Amniotic stem cell (primary cell): ENCODE measurements at places on chromosomes 16 and 17.

GRCh38 chr17:9381068-9381467 is 194.6 kb downstream of the STX8 start:
- no peak for DNase-seq

DNA sequence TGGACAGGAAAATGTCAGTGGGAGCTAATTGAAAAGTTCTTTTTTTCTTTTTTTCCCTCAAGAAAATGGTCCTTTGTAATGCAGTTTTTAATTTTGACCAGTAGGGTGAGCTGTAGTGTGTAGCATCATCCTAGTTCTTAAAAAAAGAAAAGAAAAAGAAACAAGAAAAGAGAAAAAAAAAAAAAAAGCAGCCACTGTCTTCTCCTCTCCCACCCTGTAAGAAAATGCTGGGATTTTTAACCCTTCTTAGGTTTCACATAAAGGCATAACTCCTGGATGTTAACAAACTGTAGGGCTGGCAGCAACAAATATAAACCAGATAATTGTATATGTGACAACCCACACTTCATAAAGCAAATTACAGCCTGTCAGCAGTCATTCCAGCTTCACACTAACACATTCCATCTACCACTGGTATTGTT is 78.1 kb downstream of the SKAP1 start:
- DNase-seq = no peak

GRCh38 chr16:25018972-25019617 is 3.9 kb upstream of the ARHGAP17 start:
- DNase-seq = no peak

DNA sequence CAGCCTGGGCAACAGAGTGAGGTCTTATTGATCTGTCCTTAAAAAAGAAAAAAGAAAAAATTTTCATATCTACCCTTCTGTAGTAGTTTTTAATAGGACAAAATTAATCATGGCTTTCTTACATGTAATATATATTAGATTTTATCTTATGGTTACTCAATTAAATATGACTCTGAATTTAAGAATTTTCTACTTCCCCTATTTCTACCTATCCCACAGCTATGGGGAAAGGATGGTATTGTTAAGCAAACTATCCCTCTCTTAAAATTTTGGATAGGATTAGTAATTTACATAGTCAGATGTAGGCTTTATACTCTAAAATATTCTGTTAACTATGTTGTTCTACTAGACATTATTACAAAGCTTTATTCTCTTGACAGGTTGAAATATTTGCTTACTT is 62.5 kb downstream of the NQO1 start:
- DNase-seq = no peak

GRCh38 chr17:44220213-44221083 is 973 bp upstream of the UBTF start:
- no peak for DNase-seq

DNA sequence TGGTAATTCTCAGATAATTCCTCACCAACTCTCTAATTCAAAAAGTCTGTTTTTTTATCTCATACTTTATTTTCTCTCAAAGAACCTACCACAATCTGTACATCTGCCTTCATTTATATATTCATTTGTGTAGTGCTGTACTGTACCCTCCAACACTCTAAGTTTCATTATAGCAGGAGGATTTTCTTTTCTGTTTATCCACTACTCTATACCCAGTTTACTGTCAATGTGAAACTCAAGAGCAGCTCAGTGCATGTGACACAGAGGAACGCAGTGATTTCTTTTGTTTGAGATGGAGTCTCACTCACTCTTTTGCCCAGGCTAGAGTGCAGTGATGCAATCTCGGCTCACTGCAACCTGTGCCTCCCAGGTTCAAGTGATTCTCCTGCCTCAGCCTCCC is 117.8 kb downstream of the ADAMTS18 start:
- DNase-seq = no peak

DNA sequence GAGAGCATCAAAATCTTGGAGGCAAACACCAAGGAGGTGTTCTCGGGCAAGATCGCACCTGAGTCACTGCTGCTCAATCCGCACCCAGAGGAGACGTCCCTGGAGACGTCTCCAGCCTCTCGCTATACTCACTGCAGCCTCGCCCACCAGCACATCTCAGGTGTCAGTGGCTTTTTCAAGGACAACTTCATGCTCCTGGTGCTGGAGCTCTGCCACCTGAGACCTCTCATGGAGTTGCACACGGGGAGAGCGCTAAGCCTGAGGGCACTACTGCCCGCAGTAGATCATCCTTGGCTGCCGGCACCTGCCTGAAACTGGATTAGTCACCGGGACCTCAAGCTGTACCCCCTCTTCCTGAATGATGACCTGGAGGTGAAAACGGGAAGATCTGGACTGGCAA is 2.6 kb upstream of the MBTPS1 start:
- DNase-seq = no peak

DNA sequence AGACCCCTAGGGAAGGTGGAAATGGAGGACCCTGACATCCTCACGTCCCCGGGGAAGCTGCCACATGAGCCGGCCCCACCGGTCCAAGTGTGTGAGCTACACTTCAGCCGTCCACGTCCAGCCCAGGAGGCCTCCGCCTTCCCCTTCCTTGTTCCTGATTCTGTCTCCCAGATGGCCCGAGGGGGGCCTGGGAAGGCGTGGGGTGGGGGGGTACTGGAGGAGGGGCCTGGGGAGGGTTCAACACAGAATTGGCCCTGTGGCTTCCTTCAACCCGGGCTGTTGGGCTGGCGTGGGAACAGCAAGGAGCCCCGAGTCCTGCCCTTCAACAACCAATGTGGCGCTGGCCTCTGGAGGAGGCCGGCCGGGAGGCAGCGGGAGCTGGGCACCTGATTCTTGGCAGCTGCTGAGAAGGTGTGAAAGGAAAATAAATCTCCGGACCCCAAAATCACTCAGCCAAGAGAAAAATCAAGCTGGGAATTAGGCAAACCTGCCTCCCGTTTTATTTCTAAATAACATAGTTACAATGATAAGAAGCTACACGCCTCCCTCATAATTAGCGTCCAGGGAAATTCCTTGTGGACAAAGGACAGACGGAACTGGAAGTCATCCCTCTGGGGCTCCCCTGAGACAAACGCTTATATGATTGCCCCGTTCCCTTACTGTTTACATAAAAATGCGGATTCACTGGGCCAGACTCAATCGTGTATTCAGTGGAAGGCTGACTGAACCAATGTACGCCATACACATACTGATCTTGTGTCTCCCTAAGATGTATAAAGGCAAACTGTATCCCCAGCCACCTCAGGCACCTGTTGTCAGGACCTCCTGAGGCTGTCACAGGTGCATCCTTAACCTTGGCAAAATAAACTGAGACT is 1.8 kb upstream of the APRT start:
- DNase-seq = no peak

- DNase-seq = peak; percentile 26
Measured at GRCh38 chr16:19559242-19559910, 3.9 kb downstream of the VPS35L start.

GRCh38 chr16:87252269-87252970 is 64.8 kb downstream of the C16orf95 start:
- no peak for DNase-seq

GRCh38 chr16:66171578-66171977 is 194.9 kb upstream of the CDH5 start:
- no peak for DNase-seq

- DNase-seq = no peak
Measured at GRCh38 chr16:25151996-25152395, 40.5 kb downstream of the LCMT1 start.

- DNase-seq = no peak
Measured at GRCh38 chr17:13806092-13806491, 204.4 kb upstream of the HS3ST3A1 start.

- DNase-seq = no peak
Measured at GRCh38 chr16:55555436-55555835, 11.0 kb upstream of the CAPNS2 start.

DNA sequence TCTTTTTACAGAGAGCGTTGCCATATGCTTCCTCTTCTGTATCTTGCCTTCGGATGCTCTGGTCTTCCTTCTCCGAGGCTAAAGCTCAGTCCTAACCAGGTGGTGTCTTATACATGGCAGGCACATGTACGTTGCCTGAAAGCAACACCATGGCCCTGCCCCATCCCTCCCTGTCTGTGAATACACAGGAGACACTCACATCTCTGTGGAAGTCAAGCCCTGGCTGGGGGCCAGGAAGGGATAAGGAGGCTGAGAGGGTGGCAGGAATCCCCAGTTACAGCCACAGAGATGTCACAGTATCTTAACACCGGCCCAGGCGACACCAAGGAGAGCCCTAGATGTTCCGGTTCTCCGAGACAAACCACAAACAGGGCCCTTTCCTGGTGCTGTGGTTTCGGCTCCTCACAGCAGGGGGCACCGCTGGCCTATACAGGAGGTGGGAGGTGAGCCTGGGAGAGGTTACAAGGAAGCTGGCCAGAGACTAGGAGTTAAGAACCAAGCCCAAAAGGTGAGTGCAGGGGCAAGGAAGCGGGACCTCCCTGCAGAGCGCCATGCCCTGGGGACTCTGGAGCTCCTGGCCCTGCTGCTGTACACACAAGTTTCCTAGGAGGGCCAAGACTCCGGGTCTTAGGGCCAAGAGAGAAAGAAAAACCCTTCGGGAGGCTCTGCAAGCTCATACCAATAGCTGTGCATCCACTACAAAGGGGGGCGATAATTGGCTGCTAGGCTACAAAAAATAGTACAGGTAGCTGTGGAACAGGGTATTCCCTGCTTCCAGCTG is 41.7 kb downstream of the SRL start:
- peak; percentile 14 for DNase-seq

DNA sequence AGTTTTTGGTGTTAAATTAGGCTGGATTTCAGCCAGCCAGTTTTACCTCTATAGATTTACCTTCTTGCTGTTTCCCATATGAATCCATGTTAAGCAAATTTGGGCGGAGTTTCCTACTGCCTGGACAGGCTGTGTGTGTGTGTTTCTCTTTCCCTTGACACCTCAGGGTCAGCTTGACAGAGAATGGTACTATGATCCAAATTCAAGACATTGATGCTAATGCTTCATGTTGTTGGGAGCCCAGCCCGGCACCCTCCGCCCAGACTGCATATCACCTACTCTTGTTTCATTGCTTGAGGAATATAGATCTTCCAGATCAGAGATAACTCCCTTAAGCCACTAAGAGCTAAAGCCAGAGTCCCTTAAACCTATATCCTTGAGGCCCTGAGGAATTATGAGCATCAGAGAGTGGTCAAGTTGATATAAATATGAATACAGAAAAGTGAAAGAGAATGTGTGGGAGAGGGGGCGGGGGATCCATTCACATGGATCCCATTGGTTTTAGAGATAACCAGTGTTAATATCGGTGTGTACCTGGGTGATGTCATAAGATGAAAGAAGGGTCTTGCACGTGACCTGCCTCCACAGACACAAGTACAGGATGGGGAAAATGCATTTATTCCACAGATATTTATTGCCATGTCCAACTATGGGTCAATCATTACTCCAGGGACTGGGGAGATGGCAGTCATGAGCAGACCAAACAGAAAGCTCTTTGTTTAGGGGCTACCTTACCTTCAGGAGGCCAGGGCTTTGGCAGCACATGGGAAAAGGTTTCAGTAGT is 69.7 kb downstream of the WIPI1 start:
- DNase-seq = no peak

- DNase-seq = peak; percentile 62
Measured at GRCh38 chr16:87206646-87207451, 110.3 kb downstream of the C16orf95 start.

GRCh38 chr17:76501827-76502307 is 644 bp upstream of the RHBDF2 start:
- DNase-seq = no peak

DNA sequence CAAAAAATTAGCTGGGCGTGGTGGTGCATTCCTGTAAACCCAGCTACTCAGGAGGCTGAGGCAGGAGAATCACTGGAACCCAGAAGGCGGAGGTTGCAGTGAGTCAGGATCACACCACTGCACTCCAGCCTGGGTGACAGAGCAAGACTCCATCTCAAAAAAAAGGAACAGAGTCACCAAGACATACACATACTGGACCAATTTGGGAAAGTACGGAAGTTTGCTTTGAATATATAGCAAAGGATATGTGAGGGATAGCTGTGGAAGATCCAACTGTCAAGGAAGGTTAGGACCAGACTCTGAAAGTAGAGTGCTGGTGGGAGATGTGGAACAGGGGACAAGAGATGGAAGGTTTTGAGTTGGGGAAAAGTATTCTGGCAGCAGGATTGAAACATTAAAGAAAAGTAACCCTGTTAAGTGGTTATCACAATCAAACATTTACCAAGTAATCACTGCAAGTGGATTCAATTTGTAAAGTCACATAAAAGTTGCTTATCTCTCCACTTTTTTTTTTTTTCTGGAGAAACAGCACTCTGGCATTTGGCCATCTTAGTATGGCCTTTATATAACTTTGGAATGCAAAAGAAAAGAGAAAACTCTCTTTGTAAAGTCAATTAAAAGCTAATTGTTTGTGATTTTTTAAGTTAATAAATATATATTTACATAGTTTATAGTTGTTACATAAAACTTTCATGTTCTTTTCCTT is 259.4 kb upstream of the TBX2 start:
- DNase-seq = no peak

DNA sequence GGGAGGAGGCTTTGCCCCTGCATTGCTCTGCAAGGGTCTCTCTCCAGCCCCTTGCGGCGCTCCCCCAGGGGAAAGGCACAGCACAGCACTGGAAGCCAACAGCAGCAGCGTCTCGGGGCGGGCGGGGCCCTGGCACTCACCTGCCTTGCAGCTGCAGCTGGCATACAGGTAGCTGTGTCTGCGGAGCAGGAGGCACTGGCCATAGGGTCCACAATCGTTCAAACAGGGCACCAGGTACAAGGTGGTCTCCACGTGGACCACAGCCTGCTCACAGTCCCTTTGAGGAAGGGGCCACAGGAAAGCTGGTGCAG is 4.2 kb upstream of the MRPL28 start:
- DNase-seq = no peak

- peak; percentile 15 for DNase-seq
Measured at GRCh38 chr17:75753514-75754377, 11.2 kb downstream of the GALK1 start.

GRCh38 chr17:47057830-47058229 is 78.8 kb upstream of the RPRML start:
- no peak for DNase-seq

- no peak for DNase-seq
Measured at GRCh38 chr16:76654088-76654820, 377.1 kb downstream of the CNTNAP4 start.

DNA sequence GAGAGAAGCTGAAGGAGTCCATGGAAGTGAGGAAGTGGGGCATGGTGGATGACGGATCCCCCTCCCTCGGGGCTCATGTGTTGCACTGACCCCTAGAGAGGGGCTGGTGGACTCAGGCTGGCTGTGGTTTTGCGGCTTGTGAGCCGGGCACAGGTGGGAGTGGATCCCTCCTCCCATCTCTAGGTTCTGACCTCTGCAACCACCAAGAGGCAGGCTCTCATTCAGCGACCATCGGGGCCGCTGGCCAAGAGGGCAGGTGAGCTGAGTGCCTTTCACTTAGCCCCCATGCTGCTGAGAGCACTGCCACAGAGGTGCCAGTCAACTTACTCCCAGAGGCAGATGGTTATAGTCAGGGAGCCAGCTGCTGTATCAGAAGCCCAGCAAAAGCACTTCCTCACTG is 67.3 kb downstream of the SCNN1B start:
- DNase-seq = no peak

GRCh38 chr16:17515421-17516210 is 44.9 kb upstream of the XYLT1 start:
- peak; percentile 29 for DNase-seq

- DNase-seq = no peak
Measured at GRCh38 chr17:7634384-7634783, 4.4 kb downstream of the SHBG start.

- DNase-seq = no peak
Measured at GRCh38 chr17:49798738-49799137, 10.3 kb downstream of the KAT7 start.

GRCh38 chr17:73710095-73710592 is 65.9 kb upstream of the SDK2 start:
- no peak for DNase-seq
